Natural killer cell (primary cell): ENCODE measurements at places on chromosomes 5 and 9. TPM values are rescaled to one million over a fixed set of nuclear protein-coding genes. Genes with fewer than 3 reads are reported as not detected.

Gene SLC44A1
- 7.9 TPM for total RNA-seq

Gene PNPLA7
- 4.3 TPM for total RNA-seq

Gene ADRB2
- 78.9 TPM for total RNA-seq

Gene SLC36A3
- total RNA-seq: not detected

Gene OBP2B
- total RNA-seq: not detected

Gene EIF4E1B
- not detected for total RNA-seq

DNA sequence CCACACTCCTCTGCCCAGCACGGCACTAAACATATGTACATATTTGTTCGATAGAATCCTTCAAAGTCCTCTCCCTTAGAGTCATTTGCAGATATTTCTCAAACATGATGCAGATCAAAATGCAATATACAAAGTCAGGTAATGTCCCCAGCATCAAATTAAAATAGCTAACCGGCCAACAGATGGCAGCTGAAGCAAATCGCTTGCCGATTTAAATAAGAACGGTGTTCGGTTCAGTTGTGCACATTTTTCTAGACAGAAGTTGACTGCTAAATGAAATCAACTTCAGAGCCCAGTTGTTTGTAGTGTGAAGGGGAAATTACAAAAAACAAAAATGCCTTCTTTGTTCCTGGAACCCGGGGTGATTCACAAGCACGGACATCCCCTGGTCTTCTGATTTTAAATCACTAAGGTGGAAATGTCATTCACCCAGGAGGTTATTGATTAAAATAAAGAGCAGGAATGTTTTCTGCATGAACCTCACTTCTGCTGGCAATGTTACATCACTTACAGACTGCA is 219.2 kb downstream of the EBF1 start:
- DNase-seq: no peak

DNA sequence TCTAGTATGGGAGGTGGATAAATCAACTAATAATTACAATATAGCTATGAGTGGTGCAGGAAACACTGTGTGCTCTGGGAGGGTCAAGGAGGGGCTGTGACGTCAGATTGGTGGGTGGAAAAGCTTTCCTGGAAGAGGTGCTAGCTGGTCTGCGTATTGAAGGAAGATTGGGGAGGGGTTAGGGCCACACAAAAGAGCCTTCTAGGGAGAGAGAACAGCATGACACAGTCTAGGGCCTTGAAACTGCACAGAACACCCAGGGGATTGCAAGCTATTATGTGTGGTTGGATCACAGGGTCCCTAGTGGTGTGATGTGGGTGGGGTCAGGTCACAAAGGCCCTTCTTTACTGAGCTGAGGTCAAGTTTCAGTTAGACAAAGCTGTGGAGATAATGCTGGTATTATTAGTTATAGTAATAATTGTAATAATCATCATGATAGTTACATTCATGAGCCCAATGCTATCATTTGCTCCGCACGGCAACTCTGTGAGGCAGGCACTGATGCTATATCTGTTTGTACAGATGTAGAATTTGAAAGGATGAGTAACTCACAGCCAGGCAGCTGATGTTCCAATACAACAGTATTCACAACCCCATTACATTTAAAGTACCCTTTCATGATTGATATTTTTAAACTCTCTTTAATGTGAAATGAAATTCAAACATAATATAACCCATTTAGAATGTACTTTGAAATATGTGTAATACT is 197.4 kb upstream of the IL12B start:
- no peak for DNase-seq

- DNase-seq: no peak
These were observed 146.4 kb downstream of the SGCD start for GRCh38 chr5:156473269-156473908.

GRCh38 chr5:103151156-103151555 is 31.1 kb downstream of the PPIP5K2 start:
- no peak for DNase-seq

- DNase-seq: no peak
These were observed 25.7 kb downstream of the TAS2R1 start for GRCh38 chr5:9604416-9604815.

DNA sequence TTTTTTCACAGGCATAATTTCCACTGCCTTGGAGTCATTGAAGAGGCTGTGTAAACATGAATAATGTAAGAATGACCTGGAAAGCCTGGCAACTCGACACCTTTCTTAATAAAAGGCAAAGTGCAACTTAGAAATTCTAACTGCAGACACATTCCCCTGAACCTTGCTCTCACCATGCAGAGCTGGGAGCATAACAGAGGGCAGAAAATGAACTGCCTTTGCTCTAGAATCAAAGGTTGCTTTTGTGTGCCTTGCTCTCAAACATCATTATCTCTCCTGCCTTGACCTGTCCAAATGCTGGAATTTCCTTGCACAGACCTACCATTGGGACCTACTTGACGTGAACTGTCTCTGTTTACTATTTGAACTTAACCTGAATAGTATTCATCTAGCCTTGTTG is 462.0 kb upstream of the ZNF462 start:
- no peak for DNase-seq

- DNase-seq: no peak
These were observed 663.9 kb upstream of the RGMB start for GRCh38 chr5:98109561-98110006.
